ENCODE measurements at places on chromosomes 11 and 22.

DNA sequence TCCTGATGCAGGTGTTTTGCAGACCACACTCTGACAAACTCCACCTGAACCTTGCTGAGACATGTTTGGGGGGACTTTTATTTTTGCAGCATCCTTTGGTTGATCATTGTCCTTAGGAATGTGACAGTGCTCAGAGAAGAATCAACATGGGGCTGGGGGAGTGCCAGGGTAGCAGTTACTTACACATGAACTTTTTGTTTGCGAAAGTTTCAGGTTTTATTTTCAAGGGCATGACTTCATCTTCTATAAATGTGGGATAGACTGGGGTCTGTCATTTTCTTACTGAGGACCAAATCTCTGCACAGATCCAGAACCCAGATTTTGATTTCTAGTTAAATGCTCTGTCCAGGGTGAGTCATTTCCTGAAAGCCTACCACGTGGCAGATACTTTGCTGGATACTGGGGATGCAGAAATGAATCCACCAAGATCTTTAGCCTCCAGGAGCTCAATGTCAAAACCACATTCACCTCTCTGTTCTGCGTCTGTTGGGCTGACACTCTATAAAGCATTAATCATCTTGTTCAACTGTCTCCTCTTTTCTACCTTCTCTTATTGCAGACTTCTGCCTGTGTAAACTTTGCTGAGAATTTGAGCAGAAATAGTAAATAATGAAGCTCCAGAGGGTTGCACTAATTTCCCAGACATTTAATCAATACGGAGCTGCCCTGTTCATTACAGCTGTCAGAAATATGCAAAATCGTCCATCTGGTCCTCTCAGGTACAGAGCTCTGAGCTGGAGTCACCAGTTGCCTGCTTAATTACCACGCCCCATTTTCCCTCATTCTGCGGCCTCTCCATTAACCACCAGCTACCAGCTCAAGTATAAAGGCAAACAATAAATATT is 387.9 kb downstream of the MIAT start:
- DNase-seq: no peak

DNA sequence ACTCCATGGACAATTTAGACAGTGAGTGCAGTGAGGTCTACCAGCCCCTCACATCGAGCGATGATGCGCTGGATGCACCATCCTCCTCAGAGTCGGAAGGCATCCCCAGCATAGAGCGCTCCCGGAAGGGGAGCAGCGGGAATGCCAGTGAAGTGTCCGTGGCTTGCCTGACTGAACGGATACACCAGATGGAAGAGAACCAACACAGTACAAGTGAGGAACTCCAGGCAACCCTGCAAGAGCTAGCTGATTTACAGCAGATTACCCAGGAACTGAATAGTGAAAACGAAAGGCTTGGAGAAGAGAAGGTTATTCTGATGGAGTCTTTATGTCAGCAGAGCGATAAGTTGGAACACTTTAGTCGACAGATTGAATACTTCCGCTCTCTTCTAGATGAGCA is 51.4 kb downstream of the SPECC1L start:
- DNase-seq: no peak

GRCh38 chr22:40178417-40179409 is 988 bp downstream of the TNRC6B start:
- DNase-seq: no peak

- no peak for DNase-seq
Observed at GRCh38 chr22:48942698-48943566, 884.7 kb downstream of the BRD1 start.

DNA sequence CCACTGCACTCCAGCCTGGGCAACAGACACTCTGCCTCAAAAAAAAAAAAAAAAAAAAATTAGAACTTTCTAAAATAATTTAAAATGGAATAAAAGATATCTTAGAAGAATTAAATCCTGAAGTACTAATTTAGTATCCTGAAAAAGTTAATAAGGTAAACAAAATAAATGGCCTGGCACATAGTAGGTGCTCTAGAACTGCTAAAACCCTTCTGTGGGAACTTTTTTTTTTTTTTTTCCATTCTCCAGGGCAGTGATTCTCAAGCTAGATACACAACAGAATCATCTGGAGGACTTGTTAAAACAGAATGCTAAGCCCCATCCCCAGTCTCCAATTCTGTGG is 65.3 kb downstream of the MAML2 start:
- no peak for DNase-seq

DNA sequence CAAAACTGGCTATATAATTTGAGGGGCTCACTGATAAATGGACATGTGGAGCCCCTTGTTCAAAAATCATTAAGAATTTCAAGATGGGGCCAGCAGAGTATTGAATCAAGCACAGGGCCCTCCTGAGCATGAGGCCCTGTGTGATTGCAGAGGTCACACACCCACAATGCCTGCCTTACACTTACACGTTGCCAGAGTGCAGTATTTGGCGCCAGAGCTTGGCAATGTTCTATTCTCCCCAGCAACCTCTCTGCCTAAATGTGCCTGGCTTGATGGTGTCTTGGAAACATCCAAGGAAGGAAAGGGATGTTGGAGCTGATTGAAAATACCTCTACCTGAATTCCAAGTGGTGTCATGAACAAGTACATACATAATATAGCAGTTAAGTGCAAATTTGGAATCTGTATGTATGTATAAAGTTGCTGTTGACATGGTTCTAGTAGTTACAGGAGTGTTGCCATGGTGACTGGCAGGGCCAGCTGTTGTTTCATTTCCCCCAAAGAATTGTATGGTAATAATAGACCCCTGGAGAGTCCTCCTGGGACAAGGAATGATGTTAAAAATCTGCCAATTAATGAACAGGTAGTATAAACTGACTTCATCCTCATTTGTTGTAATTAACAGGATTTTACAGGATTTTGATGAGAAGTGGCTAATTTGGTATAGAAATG is 205.7 kb upstream of the NAV2 start:
- DNase-seq: no peak

GRCh38 chr11:77518471-77518870 is 44.6 kb upstream of the PAK1 start:
- DNase-seq: no peak

GRCh38 chr11:3831378-3832239 is 9.2 kb downstream of the RHOG start:
- DNase-seq: no peak

DNA sequence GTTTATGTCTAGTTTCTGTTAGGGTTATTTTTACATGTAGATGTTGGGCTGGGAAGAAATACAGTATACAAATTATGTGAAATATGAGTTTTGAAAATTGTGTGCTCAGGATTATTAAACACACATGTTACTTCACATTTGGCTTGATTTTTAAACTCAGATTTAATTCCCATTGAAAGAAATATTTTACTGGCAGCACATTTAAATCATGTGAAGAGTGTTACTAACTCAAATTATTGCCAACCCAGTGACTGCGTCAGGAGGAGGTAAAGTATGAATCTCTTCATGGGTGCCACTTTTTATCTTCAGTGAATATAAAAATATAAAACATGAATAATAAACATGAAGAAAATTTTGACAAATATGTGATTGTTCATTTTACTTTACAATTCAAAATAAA is 457.5 kb upstream of the CCDC179 start:
- no peak for DNase-seq

DNA sequence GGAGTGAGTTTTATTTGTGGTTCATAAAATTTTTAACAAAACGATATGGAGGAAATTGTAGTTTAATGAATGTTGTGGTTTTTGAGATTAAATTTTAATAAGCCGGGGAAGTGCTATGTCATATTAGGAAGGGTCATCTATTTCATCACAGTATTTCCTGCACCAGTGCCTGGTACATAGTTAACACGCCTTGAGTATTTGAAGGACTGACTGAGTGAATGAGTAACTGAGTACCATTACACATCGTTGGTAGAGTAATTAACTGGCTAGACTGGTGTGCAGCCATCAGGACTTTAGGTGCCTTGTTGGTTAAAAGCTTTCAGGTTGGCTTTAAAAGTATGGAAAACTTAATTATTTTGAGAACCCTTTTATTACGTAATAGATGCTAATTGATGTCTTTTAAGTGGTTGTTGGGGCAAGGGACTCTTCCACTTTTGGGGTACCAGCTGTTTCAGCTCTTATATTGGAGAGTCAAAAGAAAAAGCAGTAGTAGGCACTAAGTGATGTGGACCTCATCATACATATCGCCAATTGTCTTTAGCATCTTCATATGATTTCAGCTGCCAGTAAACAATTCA is 101.8 kb downstream of the DDX10 start:
- DNase-seq: no peak

GRCh38 chr11:121383716-121384115 is 68.4 kb upstream of the SORL1 start:
- DNase-seq: no peak

DNA sequence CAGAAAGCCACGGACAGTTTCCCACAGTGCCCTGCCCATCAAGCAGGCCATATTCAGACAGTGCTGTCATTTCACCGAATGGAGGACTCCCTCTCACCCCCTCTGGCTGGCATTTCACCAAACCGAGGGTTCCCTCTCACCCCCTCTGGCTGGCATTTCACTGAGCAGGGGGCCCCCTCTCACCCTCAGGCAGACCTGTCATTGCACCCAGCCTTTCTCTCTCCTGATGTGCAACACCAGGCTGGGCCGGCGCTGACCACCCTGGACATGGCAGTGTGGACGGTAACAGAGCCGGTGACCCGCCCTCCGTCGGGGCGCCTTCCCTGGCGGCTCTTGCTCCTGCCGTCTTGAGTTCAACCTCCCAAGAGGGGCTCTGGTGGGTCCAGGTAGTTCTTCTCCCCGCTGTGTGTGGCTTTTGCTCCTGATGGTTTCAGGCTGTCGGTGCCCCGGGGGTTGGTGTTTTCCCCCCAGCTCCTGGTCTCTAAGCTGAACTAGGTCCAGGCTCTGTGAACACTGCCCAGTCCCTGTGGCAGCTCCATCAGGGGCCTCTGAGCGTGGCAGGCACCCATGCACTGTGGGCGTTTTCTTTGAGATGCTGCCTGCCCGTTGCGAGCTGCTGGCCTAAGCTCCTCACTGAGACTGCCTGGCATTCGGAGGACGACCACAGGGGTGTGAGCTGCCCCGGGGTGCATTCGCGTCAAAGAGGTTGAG is 46.9 kb downstream of the SMIM38 start:
- no peak for DNase-seq

DNA sequence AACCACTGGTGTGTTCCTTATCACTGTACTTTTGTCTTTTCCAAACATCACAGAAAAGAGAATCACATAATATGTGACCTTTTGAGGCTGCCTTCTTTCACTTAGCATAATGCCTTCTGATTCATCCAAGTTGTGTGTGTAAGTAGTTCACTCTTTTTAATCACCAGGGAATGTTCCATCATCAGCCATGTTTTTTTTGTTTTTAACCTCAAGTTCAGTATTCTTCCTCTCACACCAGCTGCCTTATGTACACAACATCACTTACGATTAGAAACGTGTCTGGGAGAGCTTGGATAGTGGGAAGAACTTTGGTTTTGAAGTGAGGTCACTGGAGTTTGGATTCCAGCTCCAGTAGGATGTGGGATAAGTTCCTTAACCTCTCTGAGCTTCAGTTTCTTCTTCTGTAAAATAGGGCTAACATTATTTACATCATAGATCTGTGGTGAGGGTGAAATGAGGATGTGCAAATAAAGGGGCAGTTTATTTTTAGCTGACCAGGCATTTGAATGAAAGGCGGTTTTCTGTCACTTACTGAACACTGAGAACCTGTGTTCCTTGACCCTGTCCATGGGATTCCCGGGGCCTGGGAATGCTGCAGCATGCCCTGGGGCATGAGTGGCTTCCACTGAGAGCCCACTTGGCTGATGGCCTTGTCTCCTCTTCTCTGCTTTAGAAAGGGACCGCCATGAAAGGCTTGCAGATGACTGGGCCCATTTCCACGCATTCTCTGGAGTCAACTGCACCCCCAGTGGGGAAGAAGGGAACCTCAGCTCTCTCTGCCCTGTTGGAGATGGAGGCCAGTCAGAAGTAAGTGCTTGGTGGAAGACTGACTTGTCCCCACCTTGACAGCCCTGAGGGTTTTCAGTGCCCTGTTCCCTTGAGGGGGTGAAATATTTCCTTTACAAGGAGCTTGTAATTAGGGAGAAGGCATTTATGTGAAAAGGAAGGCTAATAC is 92.6 kb downstream of the DEPDC5 start:
- no peak for DNase-seq

- no peak for DNase-seq
Observed at GRCh38 chr11:66974724-66975404, at the start of gene C11orf86. Gene C11orf86 (plus strand): TSS chr11:66975304. CDS start chr11:66975363, 59 bp downstream.

GRCh38 chr11:32290783-32291182 is 144.6 kb downstream of the WT1 start:
- no peak for DNase-seq

- no peak for DNase-seq
Observed at GRCh38 chr11:8017071-8017470, 29.9 kb downstream of the EIF3F start.

DNA sequence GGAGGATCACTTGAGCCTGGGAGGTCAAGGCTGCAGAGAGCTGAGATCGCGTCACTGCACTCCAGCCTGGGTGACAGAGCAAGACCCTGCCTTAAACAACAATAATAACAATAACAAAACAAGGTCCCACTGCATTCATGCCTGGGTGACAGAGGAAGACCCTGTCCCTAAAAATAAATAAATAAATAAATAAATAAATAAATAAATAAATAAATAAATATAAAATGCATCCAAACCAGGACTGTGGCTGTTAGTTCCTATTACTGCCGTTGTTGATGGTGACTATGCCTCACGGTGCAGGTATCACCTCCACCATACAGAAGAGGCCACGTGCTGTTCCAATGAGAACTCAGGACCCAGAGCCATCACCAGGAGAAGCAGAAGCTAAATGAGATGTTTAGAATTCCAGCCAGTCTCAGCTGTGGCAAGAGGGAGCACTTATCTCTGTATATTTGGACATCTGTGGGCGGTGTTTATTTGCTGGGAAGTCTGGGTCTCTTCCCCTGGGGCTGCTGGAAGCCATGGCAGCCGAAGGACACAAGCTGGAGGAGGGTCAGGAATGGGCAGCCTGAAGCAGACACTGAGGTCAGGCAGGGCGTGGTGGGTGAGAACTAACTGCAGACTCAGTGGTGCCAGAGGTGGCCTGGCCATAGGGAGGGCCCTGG is 21.6 kb downstream of the C11orf86 start:
- no peak for DNase-seq

- no peak for DNase-seq
Observed at GRCh38 chr11:60680455-60681119, 18.8 kb upstream of the MS4A8 start.

- DNase-seq: no peak
Observed at GRCh38 chr11:123526027-123526805, 96.1 kb downstream of the GRAMD1B start.

DNA sequence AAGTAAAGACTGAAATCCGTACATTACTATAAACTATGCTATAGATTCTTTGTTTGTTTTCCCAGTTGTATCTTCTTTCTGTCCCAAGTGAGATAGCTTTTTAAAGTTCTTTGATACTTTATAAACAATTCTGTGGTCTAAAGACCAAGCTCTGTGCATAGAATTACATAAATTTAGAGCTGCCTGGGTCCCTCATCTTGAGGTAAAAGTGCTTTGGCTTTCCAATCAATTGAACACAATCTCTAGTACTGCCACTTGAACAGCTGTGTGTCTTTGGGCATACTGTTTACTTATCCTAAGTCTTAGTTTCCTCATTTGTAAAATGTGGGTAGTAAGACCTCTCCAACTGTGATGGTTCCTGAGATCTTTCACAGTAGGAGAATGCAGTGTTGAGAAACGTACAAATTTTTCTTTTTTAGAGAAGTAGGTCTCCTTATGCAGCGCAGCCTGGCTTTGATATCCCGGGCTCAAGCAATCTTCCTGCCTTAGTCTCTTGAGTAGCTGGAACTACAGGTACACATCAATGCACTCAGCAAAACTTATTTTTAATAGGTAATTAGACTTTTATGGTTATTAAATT is 2.5 kb upstream of the EED start:
- no peak for DNase-seq
